Sigmoid colon (tissue), 7 donors: ENCODE measurements at places on chromosomes 1 and 21. TPM values are rescaled to one million over a fixed set of nuclear protein-coding genes. Genes with fewer than 3 reads are reported as not detected.

DNA sequence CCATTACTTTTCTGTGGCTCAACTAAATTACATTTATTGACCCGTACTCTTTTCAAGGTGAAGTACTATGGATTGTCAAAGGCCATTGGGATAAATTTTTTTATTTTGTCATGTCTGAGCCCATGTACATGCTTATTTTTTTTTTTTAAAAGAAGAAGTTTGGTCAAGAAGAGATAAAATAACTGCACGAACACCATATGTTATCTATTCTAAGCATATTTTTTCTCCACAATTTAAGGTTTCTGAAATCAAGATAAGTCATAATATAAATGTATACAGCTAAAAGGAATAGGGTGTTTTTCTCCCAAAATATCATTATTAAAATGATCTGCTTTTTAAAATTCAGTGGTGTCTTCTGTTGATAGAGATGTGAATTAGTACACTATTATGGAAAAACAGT, 35.0 kb upstream of the SH2D1B start:
- H3K4me3 ChIP-seq, result no peak overlapping the region
- H3K36me3 ChIP-seq, result no peaks in the 10 kb centered on the region

- no peaks in the 10 kb centered on the region for H3K36me3 ChIP-seq
- H3K4me1 ChIP-seq, result no peaks in the 10 kb centered on the region
- no peak for DNase-seq
- H3K27ac ChIP-seq, result no peak overlapping the region
These were observed 91.2 kb upstream of the KCTD3 start for GRCh38 chr1:215475796-215476481.

DNA sequence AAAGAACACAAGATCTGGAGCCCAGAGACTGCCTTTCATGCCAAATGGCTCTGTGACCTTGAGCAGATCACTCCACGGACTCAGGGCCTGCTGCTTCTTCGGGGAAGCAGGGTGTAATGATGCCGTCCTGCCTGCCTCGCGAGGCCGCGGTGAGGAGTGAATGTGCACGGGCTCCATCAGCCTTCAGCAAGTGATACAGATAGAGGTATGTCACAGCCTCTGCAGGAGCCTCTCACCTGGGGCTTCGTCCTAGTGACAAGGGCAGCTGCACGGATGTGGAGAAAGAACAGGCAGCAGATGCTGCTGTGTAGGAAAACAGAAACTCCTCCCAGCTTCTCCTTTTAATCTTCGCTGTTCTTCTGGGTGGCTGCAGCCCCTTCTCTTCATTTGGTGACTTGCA, 127.5 kb downstream of the KCNN3 start:
- no peak for DNase-seq
- no peak overlapping the region for H3K4me3 ChIP-seq
- H3K27ac ChIP-seq, result no peak overlapping the region
- no peaks in the 10 kb centered on the region for H3K27me3 ChIP-seq
- no peaks in the 10 kb centered on the region for H3K4me1 ChIP-seq
- H3K36me3 ChIP-seq, result no peaks in the 10 kb centered on the region

GRCh38 chr1:10625076-10625475, 150.3 kb downstream of the PEX14 start:
- H3K27ac ChIP-seq, result no peak overlapping the region
- no peaks in the 10 kb centered on the region for H3K36me3 ChIP-seq
- peaks cover 17% of the 10 kb centered on the region for H3K4me1 ChIP-seq

- H3K4me3 ChIP-seq, result no peak overlapping the region
- no peaks in the 10 kb centered on the region for H3K27me3 ChIP-seq
- H3K4me1 ChIP-seq, result no peaks in the 10 kb centered on the region
- DNase-seq, result no peak
- H3K27ac ChIP-seq, result no peak overlapping the region
- no peaks in the 10 kb centered on the region for H3K36me3 ChIP-seq
These were observed 418.5 kb downstream of the RWDD3 start for GRCh38 chr1:95652423-95652965.

DNA sequence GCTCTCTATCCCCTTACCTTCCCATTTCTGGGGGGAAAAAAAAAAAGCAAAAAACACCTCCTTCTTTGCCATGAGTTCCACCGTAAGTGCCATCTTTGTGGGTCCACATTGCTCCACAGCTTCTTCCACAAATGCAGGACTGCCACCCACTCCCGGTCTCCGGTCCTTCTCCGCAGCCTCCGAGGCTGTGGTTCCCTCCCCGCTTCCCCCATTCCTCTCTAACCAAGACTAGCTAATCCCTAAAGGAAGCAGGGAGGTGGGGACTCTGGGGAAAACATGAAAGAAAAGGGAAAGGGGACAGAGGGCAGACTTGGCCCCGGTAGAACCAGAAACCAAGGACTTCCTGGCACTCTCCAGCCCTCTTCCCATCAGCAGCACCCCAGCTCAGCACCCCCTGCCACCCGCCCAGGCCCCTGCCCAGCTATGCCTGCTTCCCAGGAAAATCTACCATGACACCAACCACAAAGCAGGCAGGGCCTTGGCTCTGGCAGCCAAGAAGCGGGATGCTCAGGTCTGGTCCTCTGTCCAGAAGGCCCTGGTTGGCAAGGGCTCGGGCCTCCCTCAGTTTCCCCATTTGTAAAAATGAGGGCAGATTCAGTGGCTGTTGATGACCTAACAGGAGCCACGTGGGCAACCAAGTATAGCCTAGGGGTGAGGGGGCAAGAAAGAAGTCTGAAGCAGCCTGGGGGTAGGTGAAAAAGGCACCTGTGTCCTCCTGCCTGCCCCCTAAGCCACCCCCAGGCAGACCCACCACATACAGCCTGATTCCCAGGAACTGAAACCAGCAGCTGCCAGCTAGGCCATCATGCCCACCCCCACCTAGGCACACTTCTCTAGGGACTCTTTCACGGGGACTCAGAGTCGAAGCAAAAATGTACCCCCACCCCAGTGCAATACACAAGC, 2.5 kb downstream of the EPHA2 start:
- H3K4me3 ChIP-seq, result peak overlapping the region; percentile 80
- no peaks in the 10 kb centered on the region for H3K27me3 ChIP-seq
- H3K4me1 ChIP-seq, result no peaks in the 10 kb centered on the region
- peak overlapping the region; percentile 76 for H3K27ac ChIP-seq

GRCh38 chr1:24535021-24535424, 20.9 kb upstream of the NCMAP start:
- DNase-seq, result no peak
- no peaks in the 10 kb centered on the region for H3K27me3 ChIP-seq
- H3K4me1 ChIP-seq, result peaks cover 6% of the 10 kb centered on the region
- H3K4me3 ChIP-seq, result peak overlapping the region; percentile 24

- no peaks in the 10 kb centered on the region for H3K4me1 ChIP-seq
- H3K4me3 ChIP-seq, result no peak overlapping the region
- H3K36me3 ChIP-seq, result no peaks in the 10 kb centered on the region
- DNase-seq, result no peak
- no peak overlapping the region for H3K27ac ChIP-seq
These were observed 2.4 kb upstream of the CHML start for GRCh38 chr1:241642593-241642944.

DNA sequence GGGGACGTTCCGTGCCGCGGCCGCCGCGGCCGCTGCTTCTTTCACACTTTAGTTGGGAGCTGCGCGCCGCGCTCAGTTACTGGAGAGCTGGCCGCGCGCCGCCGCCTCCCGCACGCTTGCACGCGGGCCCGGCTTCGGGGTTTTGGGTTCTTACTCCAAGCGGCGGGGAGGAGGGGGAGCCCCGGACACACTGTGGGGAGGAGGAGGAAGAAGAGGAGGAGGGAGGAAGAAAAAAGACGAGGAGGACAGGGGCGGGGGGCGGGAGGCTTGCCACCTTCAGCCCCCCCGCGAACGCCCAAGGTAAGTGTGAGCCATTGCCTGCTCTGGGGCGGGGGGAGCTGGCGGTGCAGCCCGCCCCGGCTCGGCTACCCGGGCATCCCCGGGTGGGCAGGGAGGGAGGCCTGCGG, 243 bp downstream of the C1orf21 start:
- H3K27ac ChIP-seq, result peak overlapping the region; percentile 91
- peak overlapping the region; percentile 83 for H3K4me3 ChIP-seq
- H3K27me3 ChIP-seq, result no peaks in the 10 kb centered on the region
- H3K36me3 ChIP-seq, result no peaks in the 10 kb centered on the region
- H3K4me1 ChIP-seq, result peaks cover 43% of the 10 kb centered on the region

Gene CIART
- total RNA-seq, result 15.3 TPM

Gene CD48
- 4.1 TPM for total RNA-seq

Gene SPRR3
- not detected for total RNA-seq

Gene KRTAP7-1
- not detected for total RNA-seq

Gene C1orf87
- total RNA-seq, result not detected

Gene RNF187
- total RNA-seq, result 21.0 TPM

Gene CR1L
- total RNA-seq, result not detected
